ENCODE measurements at places on chromosomes 1 and 21.

- DNase-seq = no peak
Observed at GRCh38 chr1:45009956-45010854, 919 bp downstream of the HECTD3 start.

DNA sequence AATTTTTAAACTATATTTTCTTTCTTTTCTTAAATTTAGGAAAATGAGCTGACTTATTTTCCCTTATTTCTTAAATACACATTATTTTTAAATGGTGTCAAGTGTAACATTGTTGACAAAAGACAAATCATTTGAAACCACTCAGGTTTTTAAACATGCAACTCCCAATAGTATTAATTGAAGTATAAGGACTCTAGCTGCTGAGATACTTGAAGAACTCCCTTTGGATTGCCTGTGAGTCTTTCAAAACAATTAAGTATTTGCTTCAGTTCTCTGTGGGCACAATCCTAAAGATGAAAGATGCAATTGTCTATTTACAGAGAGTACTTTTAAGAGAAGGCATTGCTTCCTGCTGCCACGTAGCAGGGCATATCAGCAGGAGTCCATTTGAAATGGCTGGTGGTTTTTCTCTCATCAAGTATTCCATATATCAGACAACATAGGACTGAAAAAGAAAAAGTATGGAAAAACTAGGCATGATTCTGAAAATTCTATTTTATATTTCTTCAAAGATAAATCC lies 373.4 kb downstream of the NEGR1 start:
- no peak for DNase-seq

- DNase-seq = peak; percentile 56
Observed at GRCh38 chr1:10835822-10836421, 39.5 kb upstream of the CASZ1 start.

GRCh38 chr1:28668191-28668955 lies at the start of gene GMEB1:
Gene GMEB1, plus strand, starts transcription at chr1:28668784. Its CDS starts 14,829 bp downstream, at chr1:28683613.
- DNase-seq = peak; percentile 89

- DNase-seq = no peak
Observed at GRCh38 chr21:26888931-26889330, 43.7 kb upstream of the ADAMTS1 start.

DNA sequence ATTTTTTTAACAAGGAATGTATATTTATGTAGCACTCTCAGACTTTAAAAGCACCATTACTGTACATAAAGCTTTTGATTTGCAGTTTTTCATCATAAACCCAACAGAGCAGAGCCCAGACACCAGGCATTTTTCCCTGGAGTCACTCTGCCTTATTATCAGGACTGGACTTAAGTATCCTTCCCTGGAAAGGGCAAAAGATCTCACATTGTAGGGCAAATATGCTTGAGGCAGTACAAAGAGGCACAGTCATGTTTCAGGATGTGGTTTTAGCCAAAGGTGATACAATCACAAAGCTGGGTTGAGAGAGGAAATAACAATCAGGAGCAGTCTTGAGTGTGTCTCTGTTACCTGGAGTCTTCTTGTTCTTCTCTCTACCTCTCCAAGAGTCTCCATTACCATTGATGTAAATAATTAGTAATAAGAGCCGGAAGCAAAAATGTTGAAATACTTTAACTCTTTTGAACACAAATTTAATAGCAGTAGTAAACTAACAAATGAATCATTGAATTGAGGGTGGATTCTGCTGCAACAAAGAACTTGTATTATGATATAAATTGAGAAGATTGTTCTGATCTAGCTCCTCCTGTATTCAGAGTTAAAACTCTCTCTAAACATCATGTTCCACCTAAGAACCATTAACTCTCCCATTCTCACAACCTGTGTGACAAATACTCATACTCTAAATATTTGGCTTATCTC lies 160.5 kb downstream of the LTN1 start:
- DNase-seq = no peak

GRCh38 chr1:179867493-179868330 lies 9.9 kb downstream of the TOR1AIP2 start:
- DNase-seq = peak; percentile 51

DNA sequence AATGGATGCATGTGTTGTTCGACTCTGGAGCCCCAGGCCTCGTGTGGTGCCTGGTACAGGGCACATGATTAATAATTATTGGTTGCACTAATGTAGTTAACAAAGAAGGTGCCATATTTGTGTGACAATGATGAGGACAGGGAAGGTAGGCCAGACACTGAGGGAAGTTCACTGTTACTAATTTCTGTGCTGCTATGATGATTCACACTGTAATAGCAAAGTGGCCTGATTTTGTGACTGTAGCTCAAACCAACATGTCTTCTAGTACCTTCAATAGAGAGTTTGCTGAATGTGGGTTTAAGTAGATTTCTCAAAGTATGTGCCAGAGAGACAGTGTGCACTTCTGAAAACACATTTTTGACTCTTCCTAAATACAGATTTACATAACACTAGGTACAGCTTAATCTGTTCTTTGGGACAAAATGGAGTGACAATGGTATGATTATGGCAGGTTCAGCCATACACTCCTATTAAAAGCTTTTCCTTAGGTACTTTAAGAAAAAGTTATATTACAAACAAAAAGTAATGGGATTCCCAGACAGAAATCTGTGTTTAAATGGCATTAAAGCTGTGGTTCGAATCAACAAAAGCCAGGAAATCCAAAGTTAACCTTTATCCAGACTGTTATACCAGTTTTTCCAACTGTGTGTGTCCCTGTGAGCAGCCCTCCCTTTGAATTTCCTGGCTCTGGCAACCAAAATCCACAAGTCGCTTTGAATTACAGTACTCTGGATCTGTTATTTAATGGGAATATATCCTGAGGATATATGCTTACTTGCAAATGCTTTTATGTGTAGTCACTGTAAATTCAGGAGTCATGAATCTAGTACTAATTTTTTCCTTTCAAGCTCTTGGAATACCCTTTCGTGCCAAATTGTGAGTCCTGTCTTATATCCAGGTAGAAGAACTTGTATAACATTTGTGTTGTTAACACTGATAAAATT lies 277.1 kb upstream of the SGIP1 start:
- DNase-seq = peak; percentile 45

DNA sequence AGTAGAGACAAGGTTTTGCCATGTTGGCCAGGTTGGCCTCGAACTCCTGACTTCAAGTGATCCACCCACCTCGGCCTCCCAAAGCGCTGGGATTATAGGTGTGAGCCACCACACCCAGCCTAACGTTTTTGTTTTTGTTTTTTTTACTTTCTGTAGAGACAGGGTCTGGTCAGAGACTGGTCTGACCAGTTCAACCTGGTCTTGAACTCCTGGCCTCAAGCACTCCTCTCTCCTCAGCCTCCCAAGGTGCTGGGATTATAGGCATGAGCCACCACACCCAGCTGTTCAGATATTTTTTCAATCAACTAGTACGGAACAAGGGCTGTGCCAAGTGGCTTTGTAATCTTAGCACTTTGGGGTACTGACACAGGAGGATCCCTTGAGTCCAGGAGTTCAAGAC lies 209.5 kb downstream of the RERE start:
- no peak for DNase-seq

DNA sequence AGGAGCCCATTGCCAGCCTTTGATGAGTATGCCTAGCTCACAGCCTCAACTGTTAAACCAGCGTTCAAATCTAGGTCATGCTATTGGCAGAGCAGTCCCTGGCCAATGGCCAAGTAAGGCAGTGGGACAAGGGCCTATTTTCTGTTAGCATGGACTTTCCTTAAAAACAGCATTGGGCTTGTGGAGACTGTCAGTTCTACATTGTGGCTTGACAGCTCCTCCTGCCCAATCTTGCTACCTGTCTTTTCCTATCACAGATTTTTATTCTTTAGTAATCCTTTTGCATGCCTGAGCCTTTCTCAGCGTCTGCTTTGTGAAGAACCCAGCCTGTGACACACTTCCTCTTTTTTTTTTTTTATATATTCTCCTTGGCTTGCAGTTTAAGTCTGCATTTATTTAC lies 56.4 kb downstream of the DIP2A start:
- no peak for DNase-seq

GRCh38 chr1:176942346-176942745 lies 222.2 kb downstream of the ASTN1 start:
- DNase-seq = no peak

GRCh38 chr1:147772570-147772969 lies 12.2 kb upstream of the GJA5 start:
- DNase-seq = no peak

DNA sequence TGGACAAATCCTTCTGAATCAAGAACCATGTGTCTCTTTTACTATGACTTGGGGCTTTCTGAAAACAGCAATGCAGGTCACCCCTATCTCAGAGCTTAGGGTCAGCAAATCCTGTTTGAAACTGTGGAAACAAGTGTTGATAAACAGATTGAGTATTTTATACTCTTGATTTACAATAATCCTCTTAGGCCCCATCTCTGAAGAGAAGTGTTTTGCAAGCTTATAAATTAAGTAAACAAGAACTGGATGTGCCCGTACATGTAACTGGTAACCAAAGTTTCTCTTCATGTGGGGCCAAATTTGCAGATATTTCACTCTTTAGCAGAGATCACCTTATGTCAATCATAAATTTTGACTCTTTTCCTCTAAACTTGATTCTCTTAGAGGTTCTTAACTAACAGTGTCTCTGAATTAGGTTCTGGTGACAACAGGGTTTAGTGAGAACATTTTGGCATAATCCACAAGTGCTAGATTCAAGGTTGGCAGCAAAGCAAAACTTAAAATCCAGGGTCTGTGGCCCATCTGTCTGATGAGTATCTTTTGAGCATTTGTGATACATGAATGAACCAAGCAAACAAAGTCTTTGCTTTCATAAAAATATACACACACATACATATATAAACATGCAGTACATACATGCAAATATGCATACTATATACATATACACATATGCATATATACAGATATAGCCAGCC lies 183.0 kb upstream of the HOOK1 start:
- no peak for DNase-seq

GRCh38 chr1:169590932-169591331 lies 4.7 kb upstream of the F5 start:
- DNase-seq = no peak

GRCh38 chr1:159177272-159177907 lies 6.0 kb downstream of the CADM3 start:
- DNase-seq = peak; percentile 71

DNA sequence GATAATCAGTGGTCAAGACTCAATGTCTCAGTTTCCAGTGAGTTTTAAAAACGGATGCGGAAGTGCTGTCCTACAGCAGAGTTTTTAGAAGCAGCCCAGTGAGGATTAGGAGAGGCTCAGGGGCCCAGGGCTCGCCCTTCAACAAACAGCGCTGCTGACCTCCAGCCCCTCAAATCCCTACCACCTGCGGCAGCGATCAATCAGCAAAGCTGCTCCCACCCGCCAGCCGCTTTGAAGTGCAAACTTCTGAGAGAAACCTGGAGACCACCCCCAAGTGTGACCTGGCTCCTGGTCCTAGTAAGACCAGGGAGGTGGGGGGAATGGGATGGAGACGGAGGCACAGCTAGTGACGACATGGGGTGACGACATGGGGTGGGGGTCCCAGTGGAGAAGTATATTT lies 14.4 kb downstream of the ZBTB17 start:
- DNase-seq = no peak

- DNase-seq = no peak
Observed at GRCh38 chr1:42333662-42334239, 1.3 kb downstream of the FOXJ3 start.

DNA sequence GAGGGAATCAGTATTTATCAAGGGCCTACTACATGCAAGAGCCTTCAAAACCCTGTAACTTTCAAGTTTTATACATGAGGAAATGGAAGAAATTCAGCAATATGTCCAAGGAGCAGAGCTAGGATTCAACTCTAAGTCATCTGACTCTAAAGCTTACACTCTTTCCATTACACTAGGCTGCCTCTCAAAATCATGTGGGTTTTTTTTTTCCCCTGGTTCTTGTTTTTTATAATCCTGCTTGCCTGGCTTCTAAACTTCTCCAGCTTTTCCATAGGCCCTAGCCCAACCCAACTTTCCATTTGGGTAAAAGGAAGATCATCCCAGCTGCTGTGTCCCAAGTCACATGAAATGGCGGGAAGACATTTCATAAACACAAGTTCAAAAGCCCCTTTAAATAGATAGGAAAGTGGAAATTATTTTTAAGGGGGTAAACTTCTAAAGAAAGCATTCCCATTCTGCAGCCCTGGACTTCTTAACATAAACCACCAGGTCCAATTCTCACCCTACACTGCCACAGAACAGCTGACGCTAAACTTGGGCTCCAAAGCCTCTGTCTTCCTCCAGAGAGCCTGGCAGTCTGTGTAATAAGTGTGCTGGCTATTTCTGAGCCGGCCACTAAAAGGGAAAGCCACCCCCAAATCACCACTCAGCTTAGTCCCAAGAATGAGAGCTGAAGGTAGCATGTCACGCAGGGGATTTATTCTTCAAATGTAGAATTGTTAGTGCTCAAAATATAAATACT lies 46.9 kb downstream of the ITPKB start:
- no peak for DNase-seq

DNA sequence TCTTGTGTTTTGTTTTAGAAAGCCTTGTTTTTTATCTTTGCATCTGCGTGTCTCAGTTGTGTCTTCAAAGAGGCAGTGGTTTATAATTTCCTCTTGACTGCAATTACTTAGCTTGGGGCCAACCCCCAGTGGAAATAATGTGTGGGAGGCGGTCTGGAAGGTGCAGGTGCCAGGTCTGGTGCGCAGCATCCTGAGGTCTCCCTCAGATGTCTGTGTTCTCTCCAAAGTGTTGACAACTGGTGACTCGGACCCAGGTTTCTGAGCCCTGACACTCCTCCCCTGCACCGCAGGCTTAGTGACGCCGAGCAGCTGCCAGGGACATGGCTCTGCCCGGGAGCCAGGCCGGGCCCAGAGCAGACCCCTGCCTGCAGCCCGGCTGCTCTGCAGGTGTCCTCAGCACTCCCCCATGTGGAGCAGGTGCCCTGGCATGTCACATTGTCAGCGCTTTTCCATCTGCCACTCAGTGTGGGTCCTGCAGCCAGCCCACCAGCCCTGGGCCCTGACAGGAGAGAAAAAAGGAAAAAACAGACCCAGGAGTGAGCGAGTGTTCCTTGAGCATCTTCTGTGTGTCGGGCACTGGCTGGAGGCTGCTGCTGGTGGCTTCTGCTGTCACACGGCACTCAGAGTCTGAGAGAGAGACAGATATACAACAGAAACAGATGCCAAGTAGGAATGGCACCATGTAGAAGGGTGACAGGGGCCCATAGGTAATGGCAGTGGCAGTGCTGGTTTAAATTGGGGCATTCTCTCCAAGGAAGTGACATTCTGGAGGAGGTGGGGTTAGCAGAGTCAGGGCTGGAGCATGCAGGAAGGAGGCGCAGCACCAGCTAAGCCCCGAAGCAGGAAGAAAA lies 24.8 kb upstream of the SELENON start:
- no peak for DNase-seq

GRCh38 chr1:43987159-43987902 lies 4.1 kb upstream of the CCDC24 start:
- no peak for DNase-seq

GRCh38 chr1:160401487-160401805 lies 1.1 kb downstream of the VANGL2 start:
- DNase-seq = no peak

DNA sequence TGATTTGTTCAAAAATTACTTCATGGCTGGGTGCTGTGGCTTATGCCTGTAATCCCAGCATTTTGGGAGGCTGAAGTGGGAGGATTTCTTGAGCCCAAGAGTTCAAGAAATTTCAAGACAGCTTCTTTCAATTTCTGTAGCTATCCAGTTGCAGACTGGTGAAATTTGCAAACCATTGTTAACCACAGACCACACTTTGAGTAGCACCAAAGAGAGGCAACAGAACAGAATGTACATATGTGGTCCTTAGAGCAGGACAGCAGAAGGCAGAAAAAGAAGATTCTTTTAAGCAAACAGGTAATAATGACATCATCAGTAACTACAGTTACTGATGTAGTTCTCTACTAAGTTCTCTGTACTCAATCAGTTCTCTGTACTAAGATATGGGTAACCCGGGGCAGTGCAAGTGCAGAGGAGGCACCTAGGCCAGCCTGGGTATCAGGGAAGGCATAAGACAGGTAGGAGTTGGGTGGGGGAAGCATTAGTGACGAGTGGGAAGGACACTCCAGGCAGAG lies 5.5 kb upstream of the KLF17 start:
- DNase-seq = no peak

Data from fibroblast of skin of right biceps (primary cell).